ENCODE measurements at places on chromosomes 7 and 10.

- DNase-seq: no peak
These were observed 683 bp downstream of the CHAT start for GRCh38 chr10:49614242-49615198.

DNA sequence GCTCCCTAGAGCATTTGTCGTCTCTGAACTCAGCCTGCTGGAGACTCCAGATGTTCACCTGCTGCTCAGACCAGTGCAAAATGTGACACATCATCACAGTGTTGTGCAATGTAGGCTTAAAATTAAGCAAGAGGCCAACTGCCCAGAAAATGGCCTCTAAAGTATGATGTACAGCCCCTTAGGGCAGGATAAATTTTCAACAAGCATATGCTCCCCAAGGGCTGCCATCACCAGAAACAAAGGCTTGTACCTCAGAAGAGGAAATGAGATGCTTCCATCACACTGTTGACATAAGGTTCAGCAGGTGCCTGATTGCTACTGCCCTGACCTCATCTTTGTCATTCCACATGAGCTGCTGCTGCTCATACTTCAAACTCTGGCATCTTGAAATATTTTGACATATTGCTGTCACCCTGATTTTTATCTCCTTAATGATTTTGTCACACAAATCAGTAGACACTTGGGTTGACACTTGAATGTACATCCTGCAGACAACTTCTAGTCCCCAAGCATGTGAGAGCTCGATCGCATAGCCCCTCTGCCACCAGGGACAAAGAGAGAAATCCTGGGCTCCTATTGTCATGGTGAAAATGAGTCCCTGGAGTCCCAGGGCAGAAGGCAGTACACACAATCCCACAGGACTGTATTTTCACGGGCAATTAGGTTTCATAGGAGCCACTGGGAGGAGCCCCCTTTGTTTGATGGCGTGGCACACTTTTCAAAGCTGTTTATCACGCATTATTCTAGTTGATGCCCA is 219.7 kb upstream of the STK17A start:
- no peak for DNase-seq

GRCh38 chr10:100129424-100129823 is 47.8 kb upstream of the CPN1 start:
- no peak for DNase-seq

GRCh38 chr10:93746844-93747284 is 10.9 kb upstream of the LGI1 start:
- no peak for DNase-seq

DNA sequence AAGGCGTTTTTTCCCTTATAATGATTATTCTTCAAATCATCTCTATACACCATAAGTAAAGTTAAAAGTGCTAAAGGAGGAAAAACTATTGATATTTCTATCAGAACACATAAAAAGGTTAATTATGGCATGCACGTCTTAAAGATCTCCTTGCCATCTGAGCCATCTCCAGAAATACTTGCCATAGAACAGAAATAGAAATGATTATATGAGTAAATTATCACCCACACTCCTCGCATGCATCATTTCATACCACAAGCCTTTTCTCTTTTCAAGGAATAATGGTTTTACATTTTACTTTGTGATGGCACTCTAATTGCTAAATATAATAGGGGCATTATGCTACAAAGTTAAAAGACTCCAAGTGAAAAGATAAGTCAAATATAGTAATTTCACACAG is 55.7 kb upstream of the GLCCI1 start:
- DNase-seq: no peak

GRCh38 chr10:44898665-44899064 is 12.5 kb upstream of the TMEM72 start:
- no peak for DNase-seq

DNA sequence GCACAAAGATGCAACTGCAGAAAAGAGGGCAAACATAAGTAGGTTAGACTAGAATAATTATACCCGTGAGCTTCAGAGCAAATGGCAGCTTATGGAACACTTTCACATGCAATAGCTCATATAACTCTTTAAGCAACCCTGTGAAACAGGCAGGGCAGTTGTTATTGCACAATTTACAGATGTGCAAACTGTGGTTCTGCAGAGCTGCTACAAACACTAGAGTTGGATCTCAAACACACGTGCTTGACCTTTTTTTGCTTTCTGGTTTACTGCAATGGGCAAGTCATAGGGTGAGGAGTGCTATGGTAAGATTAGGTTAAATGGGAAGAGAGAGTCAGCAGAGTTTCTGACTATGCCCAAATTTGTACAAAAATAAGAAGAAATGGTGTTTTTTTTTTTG is 610.8 kb downstream of the GATA3 start:
- no peak for DNase-seq

Measured in CD4-positive, alpha-beta T cell treated with Interleukin-12 subunit alpha and Interleukin-12 subunit beta, for 1 hour (primary cell).